GM04504 (cell line): ENCODE measurements at places on chromosomes 5 and 9.

DNA sequence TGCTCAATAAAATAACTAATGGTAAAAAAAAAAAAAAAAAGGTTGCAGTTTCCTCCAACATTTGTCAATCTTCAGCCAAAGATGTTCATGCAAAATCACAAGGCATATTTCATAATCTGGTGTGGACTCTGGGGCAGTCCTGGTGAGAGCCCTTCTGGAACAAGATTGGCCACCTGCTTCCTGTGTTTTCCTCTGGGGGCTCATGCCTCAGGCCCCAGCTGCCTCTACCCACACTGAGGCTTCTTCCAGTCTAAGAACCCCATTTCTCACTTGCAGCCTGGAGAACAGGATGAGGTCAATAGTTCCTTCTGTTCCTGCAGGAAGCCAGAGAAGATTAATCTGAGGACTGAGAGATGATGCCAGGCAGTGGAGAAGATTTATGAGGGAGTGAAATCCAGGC, 492.6 kb upstream of the BRINP1 start:
- no peak for DNase-seq

DNA sequence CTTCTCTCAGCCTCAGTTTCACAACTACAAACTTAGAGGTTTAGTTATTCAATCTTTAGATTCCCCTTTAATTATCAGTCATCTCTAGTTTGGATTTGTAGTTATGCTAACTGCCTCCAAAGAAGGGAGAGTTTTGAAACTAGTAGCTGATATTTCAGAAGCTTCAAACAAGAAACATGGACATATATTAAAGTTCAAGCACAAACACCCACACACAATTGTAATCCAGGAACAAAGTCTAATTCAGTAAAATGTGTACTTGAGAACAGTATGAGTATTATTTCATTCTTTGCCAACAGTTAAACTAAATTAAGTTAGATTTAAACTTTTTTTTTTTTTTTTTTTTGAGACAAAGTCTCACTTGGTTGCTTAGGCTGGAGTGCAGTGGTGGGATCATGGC, 71.2 kb upstream of the ABCA1 start:
- DNase-seq: no peak

DNA sequence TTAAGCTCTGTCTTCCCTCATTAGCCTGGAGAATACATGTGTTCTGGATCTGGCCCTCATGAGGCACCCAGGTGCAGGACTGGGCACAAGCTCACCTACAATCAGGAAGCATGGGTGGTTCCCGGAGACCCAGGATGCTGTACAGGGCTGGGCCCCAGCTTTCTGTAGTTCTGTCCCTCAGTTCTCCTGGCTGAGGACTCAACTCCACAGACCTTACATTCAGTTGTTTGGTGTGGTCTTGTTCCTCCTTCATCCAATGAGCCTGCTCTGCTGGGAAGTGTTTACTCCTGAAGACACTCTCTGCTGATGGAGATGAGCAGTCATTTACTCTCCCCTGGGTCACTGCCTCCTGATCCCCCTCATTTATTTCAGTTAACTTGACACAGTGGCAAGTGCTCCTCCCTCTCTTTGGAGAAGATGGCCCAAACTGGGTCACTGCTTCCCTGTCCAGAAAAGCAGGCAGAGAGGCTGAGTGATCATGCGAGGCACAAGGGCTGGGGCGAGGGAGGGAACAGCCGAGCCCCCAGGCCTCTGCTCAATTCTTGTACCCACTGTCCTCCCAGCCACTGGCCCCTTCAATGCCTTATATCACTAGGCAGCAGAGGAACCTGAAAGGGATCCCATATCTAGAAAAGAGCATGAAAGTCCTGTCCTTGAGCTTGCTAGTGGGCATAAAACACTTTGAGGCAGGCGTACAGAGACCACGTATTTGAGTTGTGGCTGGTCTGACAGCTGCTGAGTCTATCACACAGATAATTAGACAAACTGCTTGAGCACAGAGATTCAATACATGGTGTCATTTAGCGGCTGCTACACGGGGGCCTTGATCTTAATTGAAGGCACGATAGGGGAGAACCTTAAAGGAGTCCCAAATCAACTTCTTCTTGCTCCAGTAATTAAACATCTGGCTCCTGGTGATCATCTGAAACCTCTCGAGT, 221.7 kb downstream of the FSTL4 start:
- no peak for DNase-seq

GRCh38 chr9:4077499-4078102, 222.3 kb downstream of the GLIS3 start:
- peak; percentile 51 for DNase-seq

- DNase-seq: no peak
Measured at GRCh38 chr9:18357321-18357720, 116.6 kb upstream of the ADAMTSL1 start.

DNA sequence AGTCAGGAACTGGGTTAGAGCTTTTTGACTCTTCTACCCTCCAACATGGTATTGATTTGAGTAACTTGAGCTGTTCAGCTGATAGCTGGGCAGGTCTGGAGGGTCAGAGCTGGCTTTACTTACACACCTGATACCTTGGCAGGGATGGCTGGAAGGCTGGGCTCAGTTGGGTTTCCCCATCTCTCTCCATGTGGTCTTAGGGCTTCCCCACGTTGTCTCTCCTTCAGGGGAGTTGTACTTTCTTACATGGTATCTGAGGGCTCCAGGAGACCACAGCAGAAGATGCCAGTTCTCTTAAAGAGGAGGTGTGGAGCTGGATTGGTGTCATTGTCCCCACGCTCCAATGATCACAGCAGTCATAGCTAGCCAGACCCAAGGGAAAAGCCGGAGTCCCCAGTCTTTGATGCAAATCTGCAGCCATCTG, 25.6 kb downstream of the ISOC1 start:
- no peak for DNase-seq

DNA sequence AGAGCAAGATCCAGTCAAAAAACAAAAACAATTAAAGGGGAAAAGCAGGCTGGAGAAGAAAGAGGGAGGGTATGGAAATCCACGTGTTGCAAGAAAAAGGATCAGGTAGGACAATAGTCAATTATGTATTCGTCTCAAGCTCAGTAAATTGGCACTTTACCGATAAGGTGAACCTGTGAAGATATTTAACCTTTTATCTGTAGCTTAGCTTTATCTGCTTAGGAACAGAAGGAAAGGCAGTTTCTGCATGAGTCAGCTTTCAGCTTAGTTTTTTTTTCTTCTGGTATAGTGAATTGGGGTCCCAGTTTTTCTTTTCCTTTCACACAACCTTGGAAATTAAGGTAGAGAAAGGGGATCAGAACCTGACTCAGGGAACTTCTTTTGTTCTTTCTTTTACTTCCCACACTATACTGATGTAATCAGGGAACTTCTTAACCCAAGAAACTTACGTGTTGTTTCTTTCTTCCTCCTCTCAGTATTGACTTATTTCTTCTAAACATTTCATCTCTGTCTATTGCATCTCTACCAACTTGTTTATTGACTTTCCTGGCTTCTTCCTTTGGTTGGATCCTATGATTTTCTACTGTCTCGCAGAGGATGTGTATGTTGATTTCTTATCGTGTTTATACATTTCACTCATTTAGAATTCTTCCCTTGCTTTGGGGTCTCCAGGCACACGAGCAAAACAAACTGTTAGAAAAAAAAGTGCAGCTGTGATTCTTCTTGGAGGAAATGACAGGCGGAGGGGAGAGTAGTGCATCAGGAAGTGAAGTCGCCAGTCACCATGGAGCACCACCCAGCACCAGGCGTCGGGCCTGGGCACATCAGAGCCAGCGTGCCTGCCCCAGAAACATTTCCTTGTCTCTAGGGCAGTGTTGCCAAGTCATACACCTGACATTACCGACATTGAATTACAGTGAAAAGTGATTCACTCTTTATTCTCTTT, 123.0 kb upstream of the LHFPL2 start:
- DNase-seq: no peak

DNA sequence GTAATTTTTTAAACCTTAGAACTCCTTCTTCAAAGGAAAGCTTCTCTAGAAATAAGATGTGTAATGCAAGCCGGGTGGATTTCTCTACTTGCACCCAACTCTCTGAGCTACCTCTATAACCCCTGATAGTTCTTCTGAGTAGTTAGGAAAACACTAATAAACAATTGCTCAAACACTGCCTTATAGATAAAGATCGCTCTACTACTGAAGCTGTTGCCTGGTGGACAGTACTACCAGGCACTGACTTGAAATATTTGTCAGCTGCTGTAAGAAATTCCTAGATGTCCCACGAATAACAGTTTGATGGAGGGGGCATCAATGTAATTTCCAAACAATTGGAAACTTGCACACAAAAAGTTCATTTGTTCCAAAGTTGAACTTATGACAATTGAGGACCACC, 42.0 kb downstream of the NR3C1 start:
- no peak for DNase-seq

DNA sequence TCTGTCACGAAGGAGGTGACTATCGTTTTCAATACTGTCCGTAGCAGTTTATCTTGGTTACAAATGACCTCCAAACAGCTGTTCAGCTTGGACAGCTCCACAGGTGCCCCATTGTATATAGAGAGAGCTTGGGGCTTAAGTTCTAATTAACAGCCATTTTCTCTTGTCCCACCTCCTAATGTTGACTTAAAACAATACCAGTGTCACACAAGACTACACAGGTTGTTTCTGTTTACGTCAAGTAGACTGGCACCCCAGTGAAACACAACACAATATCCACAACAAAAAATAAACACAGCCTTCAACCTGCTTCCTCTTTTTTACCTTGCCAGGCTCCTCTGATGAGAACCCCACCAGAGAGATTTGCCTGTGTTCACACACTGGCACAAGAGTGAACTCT, 39.8 kb upstream of the TLE1 start:
- DNase-seq: no peak

DNA sequence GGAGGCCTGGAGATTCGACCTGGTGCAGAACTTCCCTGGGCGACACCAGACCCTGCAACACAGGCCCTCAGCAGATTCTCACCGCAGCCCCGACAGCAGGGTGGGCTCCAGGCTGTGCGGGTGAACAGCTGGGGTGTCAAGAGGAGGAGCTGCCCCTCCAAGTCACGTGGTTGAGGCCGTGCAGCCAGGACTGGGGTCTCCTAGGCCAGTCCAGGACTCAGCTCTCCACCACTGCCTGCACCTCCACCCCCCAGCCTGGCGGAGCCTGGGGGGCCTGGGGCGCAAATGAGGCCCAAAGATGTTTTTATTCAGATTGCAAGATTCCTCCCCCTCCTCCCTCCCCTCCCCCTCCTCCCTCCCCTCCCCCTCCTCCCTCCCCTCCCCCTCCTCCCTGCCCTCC, 9.2 kb upstream of the AGPAT2 start:
- no peak for DNase-seq

GRCh38 chr9:129095170-129095667, 14.3 kb downstream of the DOLPP1 start:
- DNase-seq: no peak

DNA sequence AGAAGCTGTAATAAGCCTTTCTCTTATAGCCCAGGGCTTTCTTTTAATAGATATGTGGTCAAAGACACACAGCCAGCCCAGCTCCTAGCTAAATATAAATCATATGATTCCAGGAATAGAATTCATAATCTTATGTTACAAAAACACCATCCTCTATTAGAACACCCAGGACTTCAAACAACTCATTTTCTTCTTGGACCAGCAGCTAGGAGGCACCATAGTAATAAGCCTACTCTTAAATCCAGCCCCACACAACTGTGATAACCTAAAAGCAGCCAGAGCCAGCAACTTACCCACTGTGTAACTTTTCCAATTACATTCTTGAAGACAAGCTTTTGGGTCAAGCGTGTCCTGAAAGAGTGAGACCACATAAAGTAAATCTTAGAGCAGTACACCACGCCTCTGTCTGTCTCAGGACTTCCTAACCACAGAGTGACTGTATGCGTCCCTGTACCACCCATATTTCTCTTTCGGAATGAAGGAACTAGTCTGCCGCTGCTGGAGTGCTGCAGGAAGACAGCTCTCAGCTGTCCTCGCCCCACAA, 223.8 kb downstream of the TLE1 start:
- no peak for DNase-seq

- no peak for DNase-seq
Measured at GRCh38 chr5:55454282-55454681, 80.5 kb downstream of the PLPP1 start.

DNA sequence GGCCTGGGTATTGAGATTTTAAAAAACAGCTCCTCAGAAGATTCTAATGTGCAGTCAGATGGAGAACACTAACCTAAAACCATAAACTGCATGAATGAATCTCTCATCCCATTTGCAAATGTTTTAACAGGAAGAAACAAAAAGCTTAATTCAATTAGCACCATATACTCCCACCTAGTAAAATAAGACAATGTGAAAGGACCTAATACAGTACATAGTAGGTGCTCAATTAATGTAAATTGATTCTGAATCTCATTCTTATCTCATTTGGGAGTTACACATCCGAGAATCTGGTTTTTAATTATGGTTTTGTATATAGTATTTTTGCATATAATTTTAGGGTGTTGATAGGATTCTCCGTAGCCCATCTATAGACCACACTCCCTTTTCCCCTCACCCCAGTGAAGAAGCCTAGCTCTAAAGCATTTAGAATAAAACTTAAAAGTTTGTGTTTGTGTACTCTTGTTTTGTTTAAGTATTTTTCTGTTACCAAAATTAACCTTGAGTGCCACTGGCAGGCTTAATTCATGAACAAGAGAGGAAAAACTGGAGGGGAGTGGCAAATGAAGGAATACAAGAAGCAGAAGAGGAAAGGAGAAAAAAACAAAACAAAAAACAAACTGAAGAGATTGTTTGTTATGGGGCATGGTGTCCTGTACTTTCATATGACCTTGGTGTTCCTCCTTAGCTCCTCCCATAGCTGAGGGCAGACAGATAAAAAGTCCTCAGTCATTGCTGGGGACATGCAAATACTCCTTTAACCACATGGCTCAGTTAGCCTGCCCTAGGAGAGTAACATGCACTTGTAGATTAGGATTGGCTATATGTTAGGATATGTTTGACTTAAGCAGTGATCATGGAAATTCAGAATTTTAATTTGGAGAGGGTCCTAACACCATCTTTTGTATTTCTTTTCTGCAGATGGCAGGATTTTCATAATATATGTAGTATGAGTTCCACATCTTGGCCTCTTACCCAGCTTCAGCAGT, 1.2 kb downstream of the RNF14 start:
- DNase-seq: no peak

GRCh38 chr5:35135239-35135700, 87.5 kb upstream of the AGXT2 start:
- no peak for DNase-seq

- DNase-seq: no peak
Measured at GRCh38 chr9:91405343-91406077, 18.1 kb downstream of the NFIL3 start.

DNA sequence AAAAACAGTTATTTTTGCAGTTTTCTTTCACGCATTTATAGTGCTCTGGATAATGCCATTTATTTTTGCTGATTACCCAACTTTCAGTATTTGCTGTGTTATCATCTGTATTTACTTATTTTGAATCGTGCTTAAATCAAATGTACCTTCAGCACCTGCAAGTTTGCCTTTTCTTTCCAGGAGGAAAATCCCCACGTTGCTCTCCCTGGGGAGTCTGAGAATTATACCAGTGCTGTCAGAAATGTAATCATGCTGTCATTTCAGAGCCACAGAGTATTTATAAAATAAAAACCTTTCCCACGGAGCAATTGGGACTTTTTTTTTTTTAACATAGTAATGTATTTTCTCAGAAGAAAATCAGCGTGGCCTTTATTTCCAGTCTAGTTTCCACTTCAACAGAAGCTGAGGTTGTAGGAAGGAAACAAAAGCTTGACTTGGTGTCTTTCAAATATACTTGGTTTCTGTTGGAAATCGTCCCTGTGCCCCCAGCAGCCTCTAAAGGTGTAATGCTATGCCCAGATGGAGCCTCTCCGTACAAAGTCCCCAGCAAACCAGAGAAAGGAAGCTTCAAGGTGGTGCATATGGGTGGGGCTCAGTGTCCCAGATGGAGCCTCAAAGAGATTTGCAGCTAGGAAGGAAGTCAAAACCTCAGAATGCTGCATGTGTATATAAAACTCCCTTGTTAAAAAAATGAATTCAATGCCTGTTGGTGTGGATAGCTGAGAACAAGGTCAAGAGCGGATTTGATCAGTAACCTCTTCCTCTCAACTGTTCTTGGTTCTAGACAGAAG, 2.1 kb downstream of the GPR150 start:
- DNase-seq: no peak
